ENCODE measurements at places on chromosomes 16 and 17.

DNA sequence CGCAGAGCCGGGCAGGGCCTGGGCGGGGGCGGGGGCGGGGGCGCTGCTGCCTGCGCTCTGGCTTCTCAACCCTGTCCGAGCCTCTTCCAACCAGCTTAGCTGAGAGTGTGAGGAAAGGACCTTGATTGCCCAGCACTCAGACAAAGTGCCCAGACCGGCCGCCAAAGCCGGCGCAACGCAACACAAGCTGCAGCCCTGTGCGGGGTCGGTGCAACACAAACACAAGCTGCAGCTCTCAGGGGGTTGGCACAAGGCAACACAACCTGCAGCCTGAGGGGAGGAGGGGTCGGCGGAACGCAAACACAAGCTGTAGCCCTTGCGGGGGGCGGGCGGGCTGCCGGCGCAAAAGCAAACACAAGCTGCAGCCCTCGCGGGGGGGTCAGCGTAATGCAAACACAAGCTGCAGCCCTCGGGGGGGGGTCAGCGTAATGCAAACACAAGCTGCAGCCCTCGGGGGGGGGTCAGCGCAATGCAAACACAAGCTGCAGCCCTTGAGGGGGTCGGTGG is 60.0 kb downstream of the KLHDC4 start:
- no peak for DNase-seq

- DNase-seq = no peak
These were observed 51.9 kb downstream of the ABCA8 start for GRCh38 chr17:68903286-68903685.

DNA sequence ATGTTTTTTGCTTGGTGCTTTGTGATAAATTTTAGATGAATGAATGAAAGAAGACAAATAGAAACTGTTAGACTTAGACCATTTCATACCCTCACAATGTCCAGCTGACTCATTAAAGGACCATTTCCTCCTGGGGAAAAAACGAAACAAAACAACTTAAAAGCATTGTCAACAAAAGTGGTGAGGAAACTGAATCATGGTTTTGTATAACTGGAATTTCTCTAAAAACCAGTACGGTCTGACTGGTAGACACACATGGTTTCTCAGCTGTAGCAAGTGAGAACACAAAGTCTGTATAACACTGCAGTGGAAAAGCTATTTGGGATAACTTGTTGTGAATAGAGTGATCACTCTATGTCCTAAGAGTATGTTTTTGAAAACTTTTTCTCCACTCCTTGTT is 5.3 kb upstream of the DDX52 start:
- DNase-seq = no peak

GRCh38 chr16:24367186-24367710 is 111.1 kb downstream of the CACNG3 start:
- DNase-seq = no peak

GRCh38 chr16:23694644-23695373 is 16.1 kb downstream of the PLK1 start:
- DNase-seq = no peak

DNA sequence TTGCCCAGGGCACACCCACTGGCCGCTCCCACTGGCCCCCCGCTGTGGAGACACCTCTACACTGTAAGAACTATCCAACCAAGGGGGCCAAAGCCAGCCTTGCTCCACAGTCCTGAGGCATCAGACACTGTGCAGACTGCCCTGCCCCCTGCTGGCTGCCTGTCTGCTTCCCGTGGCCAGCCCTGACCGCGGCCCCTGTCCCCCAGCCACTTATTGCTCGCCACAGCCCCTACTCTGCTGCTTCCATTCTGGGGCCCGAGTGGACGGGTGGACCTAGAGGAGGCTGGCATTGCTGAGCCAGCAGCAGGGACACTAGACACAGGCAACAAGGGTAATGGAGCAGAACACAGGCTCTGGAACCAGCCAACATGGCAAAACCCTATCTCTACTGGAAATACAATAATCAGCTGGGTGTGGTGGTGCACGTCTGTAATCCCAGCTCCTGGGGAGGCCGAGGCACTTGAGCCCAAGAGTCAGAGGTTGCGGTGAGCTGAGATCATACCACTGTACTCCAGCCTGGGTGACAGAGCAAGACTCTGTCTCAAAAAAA is 19.7 kb upstream of the LRRC37A3 start:
- DNase-seq = no peak

- DNase-seq = no peak
These were observed 7.8 kb downstream of the KRT28 start for GRCh38 chr17:40791787-40792436.

- DNase-seq = no peak
These were observed 24.7 kb upstream of the WSB1 start for GRCh38 chr17:27269201-27269600.

DNA sequence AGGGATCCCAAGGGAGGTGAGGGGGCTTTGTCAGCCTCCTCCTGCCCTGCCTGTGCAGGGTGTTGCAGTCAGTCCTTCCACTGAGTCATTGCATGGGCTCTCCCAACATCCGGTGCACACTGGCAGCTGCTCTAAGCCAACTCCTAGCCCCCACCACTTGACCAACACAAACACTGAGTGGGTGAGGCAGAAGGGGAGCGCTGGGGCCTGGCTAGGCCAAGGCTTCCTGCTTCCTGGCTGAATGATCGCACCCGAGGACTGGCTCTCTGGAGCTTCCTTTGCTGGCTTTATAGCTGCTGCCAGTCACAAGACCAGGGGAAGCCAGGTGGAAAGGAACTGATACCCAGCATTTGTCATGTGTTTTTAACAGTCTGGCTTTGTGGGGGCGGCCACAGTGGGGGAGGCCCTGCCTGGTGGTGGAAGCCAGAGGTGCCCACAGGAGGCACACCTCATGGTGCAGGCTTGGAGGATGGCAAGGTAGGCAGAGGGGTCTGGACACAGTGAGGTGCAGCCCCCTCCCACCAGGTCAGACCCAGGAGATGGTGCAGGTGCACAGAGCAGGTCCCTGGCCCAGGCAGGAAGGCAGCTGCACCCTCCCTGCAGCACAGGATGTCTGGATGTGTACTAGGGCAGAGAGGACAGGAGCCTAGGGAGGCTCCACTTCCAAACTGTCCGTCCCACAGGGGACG is 6.8 kb downstream of the MPG start:
- no peak for DNase-seq

- DNase-seq = no peak
These were observed 128.4 kb downstream of the ENGASE start for GRCh38 chr17:79203016-79203415.

DNA sequence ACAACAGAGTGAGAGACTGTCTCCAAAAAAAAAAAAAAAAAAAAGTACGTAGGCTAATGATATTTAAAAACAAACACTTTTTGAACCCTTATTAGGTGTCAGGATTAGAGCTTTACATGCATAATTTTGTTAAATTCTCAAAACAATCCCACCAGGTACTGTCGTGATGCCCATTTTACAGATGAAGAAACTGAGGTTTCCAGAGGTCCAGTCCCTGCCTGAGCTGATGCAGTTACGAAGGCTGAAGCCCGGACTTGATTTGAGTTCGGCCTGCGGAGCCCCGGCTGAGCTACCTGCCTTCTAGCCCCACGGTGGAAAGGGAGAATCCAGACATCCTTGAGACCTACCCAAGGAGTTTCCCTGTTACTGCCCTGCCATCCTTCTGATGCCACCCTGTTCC is 137.5 kb upstream of the EEF2KMT start:
- no peak for DNase-seq

DNA sequence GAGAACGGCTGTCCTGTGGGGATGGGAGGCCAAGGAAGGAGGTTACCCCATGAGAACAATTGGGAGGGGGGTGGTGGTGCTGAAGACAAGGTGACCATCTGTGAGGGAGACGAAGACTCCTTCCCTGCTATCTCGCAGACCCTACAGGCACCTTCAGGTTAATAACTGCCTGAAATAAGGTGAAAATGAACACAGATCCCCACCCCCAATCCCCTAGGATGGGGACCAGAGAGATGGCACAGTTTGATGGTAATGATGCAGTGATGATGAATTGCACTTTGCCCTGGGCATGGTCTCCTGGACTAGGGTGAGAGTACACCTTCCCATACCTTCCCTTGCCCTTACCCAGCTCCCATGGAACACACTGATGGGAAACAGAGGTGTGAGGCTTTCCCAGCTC is 1.4 kb upstream of the NAE1 start:
- DNase-seq = no peak

DNA sequence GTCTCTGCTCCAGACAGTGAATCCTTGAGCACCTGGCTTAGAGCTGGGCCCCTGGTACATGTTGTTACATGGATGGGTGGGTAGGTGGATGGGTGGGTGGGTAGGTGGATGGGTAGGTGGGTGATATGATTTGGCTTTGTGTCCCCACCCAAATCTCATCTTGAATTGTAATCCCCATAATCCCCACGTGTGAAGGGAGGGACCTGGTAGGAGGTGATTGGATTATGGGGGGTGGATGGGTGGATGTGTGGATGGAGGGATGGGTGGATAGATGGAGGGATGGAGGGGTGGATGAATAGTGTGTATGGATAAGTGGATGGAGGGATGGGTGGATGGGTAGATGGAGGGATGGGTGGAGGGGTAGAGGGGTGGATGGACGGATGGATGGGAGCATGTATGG is 26.6 kb upstream of the NPTX1 start:
- no peak for DNase-seq

GRCh38 chr16:2985462-2985861 is 5.2 kb upstream of the PKMYT1 start:
- no peak for DNase-seq

DNA sequence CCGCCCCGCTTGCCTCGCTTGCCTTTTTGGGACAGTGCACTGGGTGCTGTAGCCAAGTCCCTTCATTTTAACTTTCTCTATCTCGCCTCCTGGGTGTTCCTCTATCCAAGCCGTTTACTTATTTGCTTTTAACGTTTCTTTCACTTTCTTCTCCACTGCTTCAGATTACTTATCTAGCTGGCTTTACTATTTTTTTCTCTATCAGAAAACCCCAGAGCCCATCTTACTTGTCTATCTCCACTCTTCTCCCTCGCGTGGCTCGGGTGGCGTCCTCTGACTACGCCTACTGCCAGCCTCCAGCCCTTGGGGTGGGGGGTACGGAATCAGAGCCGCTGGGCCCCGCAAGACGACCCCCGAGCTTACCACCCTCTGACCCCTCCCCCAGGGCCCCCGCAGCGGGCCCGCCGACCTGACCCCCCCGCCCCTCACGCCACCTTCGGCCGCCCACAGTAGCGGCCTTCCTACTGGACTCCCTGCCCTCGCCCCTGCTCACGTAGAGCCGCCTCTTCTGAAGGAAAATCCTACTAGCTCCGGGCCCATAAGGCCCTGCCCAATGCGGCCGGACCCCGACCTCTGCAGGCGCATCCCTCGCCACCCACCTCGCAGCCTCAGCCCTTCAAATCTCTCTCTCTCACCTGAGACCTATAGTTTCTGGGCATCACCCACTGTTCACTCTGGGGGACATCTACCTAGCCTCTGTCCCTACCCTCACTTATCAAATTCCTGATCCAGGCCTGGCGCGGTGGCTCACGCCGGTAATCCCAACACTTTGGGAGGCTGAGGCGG is 1.0 kb upstream of the SLC12A4 start:
- no peak for DNase-seq

DNA sequence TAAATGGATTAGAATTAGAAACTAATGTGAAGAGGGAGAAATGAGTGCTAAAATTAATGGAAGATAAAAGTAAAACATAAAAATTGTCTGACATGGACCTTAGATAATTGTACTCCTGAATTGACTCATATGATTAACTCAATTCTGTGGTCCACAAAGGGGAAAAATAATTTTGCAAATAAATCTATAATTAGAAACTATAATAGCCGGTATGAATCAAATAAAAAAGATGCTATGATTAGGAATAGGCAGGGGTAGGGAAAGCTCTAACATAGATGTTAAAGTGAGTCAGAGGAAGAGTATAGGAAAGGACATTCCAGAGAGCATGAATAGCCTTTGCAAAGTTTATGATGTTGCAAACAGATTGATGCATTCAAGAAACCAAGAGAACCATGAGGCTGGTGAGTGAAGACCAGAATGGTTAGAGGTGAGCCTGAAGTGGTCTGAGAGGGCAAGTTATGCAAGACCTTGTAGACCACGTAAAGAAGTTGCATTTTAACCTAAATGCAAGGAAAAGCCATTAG is 262.1 kb upstream of the CA10 start:
- no peak for DNase-seq

GRCh38 chr17:60641126-60641525 is 36.5 kb upstream of the BCAS3 start:
- no peak for DNase-seq

DNA sequence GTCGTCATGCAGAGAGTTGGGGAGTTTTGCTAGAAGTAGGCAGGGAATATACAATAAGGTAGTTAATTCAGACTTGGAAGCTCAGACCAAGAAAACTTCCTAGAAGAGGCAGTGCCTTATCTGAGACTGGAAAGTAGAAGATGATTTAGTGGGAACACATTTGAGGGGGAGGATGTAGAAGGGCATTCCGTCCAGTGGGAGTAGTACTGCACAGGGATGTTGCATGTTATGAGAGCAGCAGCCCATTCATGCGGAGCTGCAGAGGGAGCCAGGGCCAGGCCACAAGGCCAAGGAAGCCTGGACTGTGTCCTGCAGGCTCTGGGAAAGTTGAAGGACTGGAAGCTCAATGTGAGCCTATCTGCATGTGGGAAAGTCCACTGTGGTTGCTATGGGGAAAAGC is 344.5 kb upstream of the EEF2KMT start:
- no peak for DNase-seq

GRCh38 chr16:83792391-83792790 is 15.4 kb upstream of the HSBP1 start:
- DNase-seq = no peak

- DNase-seq = no peak
These were observed 19.9 kb upstream of the UBE2G1 start for GRCh38 chr17:4386406-4386805.

DNA sequence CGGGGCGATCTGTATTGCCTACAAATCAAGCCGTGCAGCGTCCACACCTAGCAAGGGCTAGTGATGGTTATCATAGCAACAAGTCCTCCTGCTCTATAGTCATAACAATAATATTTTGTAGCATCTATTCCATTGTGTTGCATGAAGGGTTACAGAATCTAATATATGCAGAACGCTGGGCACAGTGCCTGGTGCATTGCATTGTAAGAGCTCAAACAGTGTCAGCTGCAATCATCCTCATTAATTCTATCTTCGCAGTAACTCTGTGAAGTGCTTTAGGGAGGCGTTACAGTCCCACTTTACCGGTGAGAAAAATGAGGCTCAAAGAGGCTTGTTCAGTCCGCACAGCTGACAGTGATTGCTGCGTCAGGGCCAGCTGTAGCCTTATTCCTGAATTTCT is 149.4 kb downstream of the RBFOX1 start:
- DNase-seq = no peak

- no peak for DNase-seq
These were observed 722 bp downstream of the CDC27 start for GRCh38 chr17:47188271-47188875.

DNA sequence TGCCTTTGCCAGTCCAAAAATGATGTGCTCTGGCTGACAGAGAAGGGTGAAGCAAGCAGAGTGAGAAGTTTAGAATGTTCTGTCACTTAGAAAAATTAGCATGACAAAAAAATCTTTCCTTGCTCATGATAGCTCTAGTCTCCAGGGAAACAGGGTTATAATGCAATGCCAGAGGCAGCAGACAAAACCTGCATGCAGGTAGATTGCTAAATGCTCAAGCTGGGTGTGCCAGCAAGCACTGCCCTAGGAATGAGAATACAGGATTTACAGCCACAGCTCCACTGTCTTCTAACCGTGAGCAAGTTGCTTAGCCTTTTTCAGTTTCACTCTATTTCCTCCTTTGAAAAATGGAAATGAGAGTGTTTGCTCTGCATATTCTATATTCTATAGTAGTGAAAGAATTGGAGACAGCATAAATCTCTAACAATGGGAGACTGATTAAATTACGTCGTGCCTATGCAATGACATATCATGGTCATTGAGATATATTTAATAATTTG is 516.6 kb upstream of the C16orf82 start:
- no peak for DNase-seq

GRCh38 chr17:49835472-49835871 is 12.4 kb downstream of the TAC4 start:
- no peak for DNase-seq
